ENCODE measurements at places on chromosomes 6 and 20.

- DNase-seq = no peak
Observed at GRCh38 chr6:150659046-150659763, 59.5 kb downstream of the PLEKHG1 start.

DNA sequence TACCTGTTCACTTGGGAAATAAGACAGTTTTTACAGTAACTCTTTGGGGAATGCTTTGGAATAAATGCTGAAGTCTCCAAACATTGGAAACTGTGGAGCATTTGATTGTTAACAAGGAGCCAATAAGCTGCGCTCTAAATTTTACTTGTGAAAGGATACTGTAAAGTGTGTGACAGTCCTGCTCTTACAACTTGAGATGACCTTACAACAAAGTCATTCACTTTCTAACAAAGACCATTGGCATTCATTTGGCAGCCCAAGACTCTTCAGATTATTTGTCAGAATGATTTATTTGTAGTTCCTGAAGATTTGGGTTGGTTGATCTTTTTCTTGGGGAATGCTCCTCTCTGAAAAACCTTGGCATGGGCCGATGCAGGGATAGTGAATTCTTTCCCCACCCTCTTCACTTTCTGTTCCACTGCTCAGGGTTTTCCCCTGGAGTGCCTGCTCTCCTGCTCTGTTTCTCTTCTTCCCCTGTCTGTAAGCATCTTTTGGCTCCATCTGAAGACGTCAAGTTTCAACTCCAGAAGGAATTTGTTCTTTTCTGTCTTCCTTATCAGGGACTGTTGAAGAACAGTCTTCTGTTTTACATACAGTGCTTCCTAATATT is 116.4 kb downstream of the AKAP7 start:
- DNase-seq = no peak

DNA sequence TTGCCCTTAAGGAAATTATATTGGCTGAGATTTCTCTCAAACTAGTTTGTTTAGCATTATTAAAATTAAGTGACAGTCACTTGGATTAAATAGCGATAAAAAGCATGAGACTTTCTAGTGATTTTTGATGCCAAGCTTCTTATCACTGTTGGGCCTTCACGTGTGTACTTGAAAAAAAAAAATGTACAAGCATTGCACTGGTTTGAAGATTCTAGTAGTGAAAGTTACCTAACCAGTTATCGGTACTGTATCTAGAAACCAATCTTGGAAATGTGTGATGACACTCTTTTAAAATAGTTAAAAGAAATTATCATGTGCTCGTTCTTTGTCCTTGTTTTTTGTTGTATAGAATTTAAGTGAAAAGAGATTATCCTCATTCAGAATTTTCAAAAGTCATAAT is 102.1 kb downstream of the SCAF8 start:
- DNase-seq = no peak

DNA sequence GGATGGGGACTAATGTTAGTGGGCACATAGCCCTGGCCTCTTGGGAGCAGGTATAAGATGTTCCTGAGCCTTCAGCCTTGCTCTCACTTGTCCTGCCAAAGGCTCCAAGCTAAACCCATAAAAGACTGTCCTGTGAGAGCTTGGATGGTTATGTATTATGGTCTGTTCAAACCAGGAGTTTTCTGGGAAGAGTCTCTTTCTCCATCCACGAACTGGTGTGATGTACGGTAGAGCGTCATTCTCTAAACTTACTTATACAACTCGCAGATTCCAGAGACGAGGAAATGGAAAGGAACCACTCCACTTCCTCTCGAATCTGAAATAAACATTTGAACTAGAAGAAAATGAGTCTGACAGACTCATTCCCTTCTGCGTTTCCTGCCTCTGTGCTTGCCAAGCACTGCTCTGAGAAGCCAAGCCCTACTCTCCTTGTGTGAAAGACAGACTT is 5.3 kb downstream of the SOBP start:
- DNase-seq = no peak

DNA sequence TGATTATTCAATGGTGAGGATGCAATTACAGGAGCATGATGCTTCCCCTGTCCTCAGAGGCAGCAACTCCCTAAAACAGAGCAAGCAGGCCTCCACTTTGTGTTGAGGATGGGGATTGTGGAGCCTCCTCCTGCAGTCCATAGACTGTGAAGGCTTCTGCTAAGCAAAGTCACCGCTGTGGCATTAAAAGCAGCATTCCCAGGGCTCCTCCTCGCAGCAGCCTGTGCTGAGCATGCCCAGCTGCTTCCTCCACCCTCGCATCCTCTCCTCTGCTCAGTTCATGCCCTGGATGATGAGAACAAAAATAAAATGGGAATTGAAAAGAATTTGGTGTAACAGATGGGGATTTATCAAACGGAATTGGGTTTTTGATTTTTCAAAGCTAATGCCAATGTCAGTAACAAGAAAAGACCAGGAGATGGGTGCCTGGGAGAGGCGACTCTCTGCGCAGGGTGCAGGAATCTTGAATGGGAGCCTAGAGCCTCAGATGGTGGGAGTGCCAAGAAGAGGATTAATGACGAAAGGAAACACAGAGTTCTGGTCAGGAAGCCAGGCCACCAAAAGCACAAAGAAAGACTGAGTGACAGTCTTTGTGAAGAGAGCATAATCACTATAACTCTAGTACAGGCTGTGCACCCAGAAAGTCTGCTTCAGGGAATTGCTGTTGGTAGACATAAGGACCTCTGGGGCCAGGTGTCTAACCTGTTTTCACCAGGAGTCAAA is 347.6 kb downstream of the TPBG start:
- no peak for DNase-seq

GRCh38 chr6:165308926-165309731 is at the start of gene C6orf118:
TSS of gene C6orf118 (minus strand) at chr6:165309605. CDS start at chr6:165309586, 19 bp downstream.
- no peak for DNase-seq

GRCh38 chr20:15708984-15709598 is 864.2 kb downstream of the KIF16B start:
- DNase-seq = no peak

DNA sequence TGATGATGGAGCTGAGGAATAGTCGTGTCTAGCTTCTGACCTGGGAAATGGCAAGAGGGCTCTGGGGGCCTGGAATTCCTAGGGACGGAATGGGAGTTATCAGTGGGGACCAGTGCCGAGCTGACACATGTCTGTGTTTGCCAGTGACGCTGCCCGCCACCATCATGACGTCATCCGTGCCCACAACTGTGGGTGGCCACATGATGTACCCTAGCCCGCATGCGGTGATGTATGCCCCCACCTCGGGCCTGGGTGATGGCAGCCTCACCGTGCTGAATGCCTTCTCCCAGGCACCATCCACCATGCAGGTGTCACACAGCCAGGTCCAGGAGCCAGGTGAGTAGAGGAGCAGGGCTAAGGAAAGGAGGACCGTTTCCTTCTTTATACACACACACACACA is 3.8 kb upstream of the CUL9 start:
- DNase-seq = no peak

DNA sequence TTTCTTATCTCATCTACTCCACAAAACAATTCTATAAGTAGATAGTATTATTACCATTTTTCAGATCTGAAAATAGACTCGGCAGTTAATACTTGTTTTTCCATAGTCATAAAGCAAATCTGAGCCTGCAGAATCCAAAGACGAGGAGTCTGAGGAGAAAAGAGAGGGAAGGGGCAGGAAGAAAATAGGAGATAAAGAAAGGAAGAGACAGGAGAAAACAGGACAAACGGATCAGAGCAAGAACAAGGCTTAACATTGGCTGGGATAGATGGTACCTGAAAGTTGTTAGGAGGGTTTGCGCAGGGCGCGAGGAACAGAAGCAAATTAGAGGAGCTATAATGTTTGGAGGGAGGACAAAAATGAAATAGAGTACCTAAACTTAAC is 639 bp upstream of the PPIL1 start:
- DNase-seq = no peak

DNA sequence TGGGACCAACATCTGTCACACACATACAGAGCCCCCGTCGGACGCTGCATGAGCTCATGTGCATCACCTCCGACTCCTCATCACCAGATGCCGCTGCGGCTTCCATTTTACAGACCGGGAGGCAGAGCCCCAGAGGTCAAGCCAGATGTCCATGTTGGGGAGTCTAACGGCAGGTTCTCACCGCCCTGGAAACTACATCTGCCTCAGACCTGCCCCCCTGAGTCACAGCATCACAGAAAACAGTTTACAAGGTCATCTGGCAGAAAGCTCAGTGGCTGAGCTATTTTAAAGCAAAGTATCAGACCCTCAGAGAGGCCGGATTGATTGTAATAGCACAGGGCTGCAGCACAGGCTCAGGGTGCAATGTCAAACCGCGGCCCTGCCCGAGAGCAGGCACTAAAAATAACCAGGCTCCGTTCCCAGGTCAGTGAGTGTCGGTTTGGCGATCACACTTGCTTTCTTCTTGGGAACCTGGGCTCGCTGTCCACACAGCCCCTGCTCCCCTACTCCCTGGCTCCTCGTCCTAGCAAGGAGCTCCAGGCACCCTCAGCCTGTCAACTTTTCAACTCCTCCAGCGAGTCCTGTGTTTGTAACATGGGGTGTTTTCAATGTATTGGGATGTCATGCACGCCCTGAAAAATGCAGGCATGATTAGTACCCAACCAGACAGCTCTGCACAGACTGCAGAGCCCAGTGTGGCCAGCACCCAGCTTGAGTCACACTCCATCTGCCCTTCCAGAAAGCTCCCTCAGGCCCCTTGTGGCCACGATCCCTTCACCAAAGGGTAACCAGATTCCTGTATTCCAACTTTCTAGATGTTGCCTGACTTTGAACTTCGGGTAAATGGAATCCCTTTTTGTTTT is 264.5 kb downstream of the CDH4 start:
- DNase-seq = no peak

DNA sequence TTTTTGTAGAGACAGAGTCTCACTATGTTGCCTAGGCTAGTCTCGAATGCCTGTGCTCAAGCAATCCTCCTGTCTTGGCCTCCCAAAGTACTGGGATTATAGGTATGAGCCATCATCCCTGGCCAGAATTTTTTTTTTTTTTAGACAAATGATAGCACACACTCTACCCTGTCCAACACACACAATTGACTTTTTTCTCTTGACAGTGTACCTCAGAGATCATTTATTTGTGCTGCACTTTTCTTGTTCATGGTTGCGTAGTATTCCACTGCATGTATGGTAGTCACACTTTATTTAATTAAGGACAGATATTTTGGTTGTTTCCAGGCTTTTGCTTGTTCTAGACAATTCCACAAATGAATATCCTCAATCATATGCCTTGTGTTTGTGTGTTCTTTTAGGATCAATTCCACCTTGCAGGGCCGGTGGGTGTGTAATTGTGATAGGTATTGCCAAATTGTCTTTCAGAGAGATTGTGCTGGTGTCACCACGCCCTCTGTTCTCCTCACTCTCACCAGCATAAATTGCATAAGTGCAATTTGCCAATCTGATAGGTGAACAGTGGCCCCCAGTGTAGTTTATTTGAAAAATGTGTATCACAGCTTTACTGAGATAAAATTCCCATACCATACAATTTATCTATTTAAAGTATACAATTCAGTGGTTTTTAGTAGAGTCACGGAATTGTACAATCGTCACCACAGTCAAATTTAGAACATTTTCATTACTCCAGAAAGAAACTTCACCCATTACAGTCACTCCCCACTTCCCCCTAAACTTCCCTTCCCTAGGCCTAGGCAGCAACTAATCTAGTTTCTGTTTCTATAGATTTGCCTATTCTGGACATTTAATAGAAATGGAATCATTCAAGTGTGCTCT is 20.1 kb downstream of the SRC start:
- DNase-seq = no peak

DNA sequence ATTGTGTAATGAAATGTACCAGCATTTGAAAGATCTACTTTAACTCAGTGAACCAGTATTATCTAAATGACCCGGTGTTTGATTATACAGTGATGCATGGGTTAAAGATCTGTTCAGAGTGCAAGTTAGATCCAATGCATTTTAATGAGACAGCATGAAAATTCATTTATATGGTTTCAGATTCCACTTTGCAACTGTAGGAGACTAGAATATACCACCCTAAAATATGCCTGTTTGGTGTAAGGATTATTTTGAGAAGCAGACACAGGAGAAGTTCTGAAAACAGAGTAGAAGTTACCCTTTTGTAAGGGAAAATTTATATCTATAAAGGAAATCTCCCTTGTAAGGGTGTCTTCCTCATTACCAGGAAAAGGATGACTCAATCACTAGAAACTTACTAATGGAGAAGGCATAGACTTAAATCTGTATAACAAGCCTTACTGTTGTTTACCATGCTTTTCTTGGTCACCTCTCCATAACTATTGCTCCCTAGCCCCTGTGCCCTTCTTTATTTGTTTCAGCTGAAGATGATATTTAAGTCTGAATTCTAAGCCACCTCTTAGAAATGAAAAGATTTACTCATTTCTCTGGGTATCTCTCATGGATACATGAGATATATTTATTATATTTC is 105.4 kb downstream of the NCOA3 start:
- DNase-seq = no peak

Data from stimulated activated CD4-positive, alpha-beta T cell treated with anti-CD3 and anti-CD28 coated beads, Interleukin-1b, Interleukin-23, amount 100 ng/mL, for 1 hour (primary cell).